ENCODE measurements at places on chromosomes 16 and 17. TPM values are rescaled to one million over a fixed set of nuclear protein-coding genes. Genes with fewer than 3 reads are reported as not detected.

DNA sequence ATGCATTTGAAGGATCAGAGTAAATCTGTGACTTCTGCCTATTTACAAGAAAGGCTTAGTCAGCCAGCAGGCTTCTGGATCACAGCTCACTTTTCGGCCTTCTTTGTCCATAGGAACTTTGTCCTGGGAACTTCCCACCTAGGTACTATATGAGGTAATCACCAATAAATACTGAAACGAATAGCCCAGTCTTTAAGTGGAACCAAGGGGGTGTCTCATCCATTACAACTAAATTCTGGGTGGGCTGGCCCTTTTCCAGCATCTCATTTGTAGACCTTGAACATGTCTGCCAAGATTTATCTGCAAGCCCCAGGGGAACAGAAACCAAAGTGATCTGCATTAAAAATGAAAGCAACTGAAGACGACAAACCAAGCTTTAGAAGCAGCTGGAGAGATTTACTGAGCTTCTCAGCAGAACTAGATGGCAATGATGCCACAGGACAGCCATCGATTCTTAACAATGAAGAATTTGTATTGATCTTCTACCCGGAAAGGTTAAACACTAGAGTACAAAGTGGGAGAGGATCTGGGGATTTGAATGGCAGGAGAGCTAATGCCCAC, 55.5 kb downstream of the SNX11 start:
- DNase-seq, result no peak
- H3K36me3 ChIP-seq, result no peaks in the 10 kb centered on the region
- no peaks in the 10 kb centered on the region for H3K27me3 ChIP-seq
- H3K4me3 ChIP-seq, result no peak overlapping the region
- no peaks in the 10 kb centered on the region for H3K4me1 ChIP-seq

GRCh38 chr16:84577034-84577803, 40.7 kb downstream of the COTL1 start:
- no peaks in the 10 kb centered on the region for H3K27me3 ChIP-seq
- H3K27ac ChIP-seq, result no peak overlapping the region
- no peak overlapping the region for H3K4me3 ChIP-seq

DNA sequence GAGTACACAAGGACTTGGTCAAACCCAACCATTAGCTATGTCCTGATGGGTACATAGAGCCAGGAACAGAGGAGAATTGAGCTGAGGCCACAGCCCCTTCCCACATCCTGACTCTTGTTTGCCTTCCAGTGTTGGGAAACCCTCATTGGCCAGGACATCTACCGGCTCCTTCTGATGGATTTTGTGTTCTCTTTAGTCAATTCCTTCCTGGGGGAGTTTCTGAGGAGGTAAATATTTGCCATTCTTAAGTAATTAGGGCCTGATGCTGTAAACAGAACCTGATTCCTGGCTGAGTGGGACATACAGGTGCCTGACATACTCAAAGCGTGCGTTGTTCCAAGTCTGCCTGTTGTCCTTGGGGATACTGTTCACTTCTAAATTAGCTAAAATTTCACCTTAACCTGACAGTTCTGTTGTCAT, 42.6 kb downstream of the GDE1 start:
- H3K36me3 ChIP-seq, result peaks cover 8% of the 10 kb centered on the region
- no peaks in the 10 kb centered on the region for H3K27me3 ChIP-seq
- no peak overlapping the region for H3K4me3 ChIP-seq
- H3K27ac ChIP-seq, result no peak overlapping the region

DNA sequence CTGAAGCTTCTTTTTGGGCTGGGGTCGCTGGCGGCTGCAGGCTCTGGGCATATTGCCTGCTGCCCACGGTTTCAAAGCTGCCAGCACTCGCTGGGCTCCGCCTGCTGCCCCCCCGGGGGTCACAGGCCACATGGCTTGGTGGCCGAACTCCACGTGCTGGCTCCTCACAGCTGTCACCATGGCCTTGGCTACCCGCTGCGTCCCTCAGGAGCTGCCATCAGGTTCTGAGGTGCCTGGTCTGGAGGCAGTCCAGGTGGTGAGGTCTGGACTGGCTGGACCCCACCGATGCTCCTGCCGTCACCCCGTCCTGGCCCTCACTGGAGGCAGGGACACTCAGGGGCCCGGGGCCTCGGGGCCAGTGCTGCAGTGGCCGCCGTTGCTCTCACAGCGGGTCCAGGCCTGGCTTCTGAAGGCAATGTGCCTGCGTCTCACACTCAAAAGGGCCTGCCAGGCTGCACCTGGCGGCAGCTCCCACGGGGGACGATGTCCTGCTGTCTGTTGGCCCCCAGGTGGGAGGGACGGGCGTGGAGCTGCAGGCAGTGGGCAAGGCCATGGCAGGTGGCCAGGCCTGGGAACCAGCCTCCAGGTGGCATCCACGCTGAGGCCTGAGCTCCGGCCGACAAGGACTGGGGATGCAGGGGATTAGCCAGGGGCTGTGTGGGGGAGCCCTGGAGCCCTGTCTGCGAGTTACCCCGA, 13.3 kb downstream of the CAPN15 start:
- H3K27me3 ChIP-seq, result no peaks in the 10 kb centered on the region
- H3K4me1 ChIP-seq, result no peaks in the 10 kb centered on the region
- H3K36me3 ChIP-seq, result no peaks in the 10 kb centered on the region
- no peak for DNase-seq
- H3K27ac ChIP-seq, result no peak overlapping the region
- H3K4me3 ChIP-seq, result no peak overlapping the region

GRCh38 chr16:55506708-55507107, 2.2 kb upstream of the LPCAT2 start:
- no peak overlapping the region for H3K4me3 ChIP-seq
- H3K27me3 ChIP-seq, result no peaks in the 10 kb centered on the region
- H3K36me3 ChIP-seq, result peaks cover 14% of the 10 kb centered on the region

DNA sequence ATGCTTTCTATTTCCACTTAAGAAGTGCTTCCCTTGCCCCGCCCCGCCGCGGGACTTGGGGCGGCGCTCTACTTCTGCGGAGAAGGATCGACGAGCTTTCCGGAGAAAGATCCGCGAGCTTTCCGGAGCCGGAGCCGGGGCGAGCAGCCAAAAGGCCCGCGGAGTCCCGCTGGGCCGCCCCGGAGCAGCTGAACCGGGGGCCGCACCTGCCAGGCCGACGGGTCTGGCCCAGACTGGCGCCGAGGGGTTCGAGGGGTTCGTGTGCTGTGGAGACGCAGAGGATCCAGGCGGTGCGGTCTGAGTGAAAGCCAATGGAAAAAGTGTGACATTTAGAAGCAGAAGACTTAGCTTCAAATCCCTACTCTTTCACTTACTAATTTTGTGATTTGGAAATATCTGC, 50.8 kb downstream of the TBC1D26 start:
- no peaks in the 10 kb centered on the region for H3K27me3 ChIP-seq
- H3K27ac ChIP-seq, result no peak overlapping the region
- H3K36me3 ChIP-seq, result no peaks in the 10 kb centered on the region
- peaks cover 17% of the 10 kb centered on the region for H3K4me1 ChIP-seq

GRCh38 chr17:48179071-48179945, 71.7 kb downstream of the SNX11 start:
- H3K4me1 ChIP-seq, result no peaks in the 10 kb centered on the region
- H3K27ac ChIP-seq, result no peak overlapping the region
- peaks cover 15% of the 10 kb centered on the region for H3K27me3 ChIP-seq
- H3K36me3 ChIP-seq, result no peaks in the 10 kb centered on the region

GRCh38 chr16:2006317-2006716, 3.3 kb downstream of the ZNF598 start:
- peaks cover 60% of the 10 kb centered on the region for H3K4me1 ChIP-seq
- H3K27me3 ChIP-seq, result no peaks in the 10 kb centered on the region
- H3K27ac ChIP-seq, result no peak overlapping the region
- no peak for DNase-seq
- H3K4me3 ChIP-seq, result no peak overlapping the region

The OSGIN1 gene
- 19.0 TPM for total RNA-seq

The PSMC3IP gene
- total RNA-seq, result 4.2 TPM

The CDRT15 gene
- total RNA-seq, result not detected
